RCC 7860 (cell line): ENCODE measurements at places on chromosomes 4 and X.

- peak; percentile 77 for DNase-seq
Measured at GRCh38 chr4:106287353-106287969, 28.5 kb downstream of the TBCK start.

DNA sequence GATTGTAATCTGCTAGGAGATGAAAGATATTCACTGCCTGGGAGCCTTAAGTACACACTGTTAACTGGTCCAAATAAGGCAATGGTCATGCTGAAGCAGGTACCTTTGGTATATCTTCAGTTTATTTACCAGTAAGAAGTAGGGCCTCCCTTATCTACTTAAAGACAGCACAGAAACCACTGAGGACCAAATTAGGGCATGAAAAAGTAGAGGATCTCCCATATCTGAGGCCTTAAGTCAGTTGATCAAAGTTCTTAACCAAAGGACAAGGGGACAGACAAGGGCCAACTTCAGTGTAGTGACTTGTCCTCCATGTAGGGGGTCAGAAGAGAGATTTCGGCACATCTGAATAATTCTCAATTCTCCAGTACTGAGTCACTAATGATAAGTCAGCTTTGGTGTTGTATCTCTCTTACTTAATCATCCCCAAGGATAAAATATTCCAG, 59.1 kb downstream of the AMELX start:
- no peak for DNase-seq

DNA sequence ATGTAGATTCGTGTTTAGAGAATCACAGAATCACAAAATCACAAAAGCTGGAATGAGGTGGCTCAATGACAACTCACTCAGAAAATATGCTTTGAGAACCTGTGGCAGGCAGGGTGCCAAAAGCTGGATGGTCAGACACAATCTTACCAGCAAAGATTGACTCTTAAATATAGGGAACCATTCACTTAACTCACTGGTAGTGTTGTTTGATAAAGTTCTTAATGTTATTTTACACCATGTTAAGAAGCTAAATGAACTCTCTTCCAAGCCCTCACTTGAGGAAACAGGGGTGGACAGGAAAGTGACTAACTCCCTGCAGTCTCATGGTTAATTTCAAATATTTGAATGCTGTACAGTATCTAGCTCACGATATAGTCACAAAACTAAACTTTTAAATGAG, 5.7 kb upstream of the SCOC start:
- DNase-seq, result no peak

DNA sequence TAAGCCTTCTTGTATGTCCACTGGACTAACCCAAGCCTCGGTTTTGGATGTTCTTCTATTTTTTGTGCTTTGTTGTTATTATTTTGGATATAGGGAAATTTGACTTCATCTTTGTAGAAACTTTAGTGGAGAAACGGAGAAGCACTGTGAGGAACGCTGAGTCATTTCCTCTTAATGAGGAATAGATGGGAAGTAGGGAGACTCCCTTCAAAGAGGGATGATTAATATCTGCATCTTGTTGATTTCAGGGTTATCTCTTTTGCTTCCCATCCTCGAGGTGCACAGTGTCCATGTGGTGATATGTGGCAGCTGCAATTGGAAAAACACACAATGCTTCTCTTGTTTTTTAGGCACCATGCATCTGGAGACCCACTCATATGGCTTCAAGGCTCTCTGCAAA, 1147.9 kb downstream of the NLGN4X start:
- DNase-seq, result no peak

GRCh38 chr4:91590260-91590659, 713.5 kb upstream of the GRID2 start:
- DNase-seq, result no peak

GRCh38 chrX:44162964-44163475, 180.5 kb downstream of the EFHC2 start:
- no peak for DNase-seq

GRCh38 chr4:97624204-97624603, 519.1 kb downstream of the STPG2 start:
- DNase-seq, result no peak

- no peak for DNase-seq
Measured at GRCh38 chrX:85375333-85375738, 4.1 kb downstream of the POF1B start.

DNA sequence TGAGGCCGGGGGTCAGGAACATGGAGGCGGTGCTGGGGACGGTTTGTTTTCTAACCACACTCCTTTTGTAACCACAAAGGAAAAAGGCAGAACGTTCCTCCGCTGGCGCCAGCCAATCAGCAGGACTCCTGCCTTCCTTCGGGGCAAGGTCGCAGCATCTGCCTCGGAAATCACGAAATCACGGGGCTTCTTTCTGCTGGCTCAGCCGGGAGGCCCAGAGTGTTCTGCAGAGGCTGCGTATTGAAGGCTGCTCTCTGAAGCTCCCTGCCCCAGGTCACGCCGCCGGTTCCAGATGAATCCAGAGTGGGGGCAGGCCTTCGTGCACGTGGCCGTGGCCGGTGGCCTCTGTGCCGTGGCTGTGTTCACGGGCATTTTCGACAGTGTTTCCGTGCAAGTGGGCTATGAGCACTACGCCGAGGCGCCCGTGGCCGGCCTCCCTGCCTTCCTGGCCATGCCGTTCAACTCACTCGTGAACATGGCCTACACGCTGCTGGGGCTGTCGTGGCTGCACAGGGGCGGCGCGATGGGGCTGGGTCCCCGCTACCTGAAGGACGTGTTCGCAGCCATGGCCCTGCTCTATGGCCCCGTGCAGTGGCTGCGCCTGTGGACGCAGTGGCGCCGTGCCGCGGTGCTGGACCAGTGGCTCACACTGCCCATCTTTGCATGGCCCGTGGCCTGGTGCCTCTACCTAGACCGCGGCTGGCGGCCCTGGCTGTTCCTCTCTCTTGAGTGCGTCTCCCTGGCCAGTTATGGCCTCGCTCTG, 9.4 kb downstream of the TMEM187 start:
- no peak for DNase-seq

DNA sequence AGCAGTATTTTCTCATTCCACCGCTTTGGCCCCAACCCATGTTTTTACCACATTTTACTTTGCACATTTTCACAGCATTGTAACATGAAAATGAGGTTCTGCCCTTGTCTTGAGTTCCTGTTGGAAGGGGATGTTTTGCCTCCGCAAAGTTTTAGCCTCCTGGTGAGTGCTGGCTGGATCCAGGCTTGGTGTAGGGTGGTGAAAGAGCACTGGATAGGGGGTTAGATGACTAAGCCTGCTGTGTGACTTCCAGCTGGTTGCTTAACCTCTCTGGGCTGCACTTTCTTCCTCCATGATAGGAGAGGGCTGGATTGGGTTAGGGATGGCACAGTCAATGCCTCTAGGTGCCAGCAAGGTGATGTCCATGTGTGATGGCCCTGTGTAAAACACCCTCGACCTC, 28.9 kb downstream of the CYTL1 start:
- DNase-seq, result no peak

DNA sequence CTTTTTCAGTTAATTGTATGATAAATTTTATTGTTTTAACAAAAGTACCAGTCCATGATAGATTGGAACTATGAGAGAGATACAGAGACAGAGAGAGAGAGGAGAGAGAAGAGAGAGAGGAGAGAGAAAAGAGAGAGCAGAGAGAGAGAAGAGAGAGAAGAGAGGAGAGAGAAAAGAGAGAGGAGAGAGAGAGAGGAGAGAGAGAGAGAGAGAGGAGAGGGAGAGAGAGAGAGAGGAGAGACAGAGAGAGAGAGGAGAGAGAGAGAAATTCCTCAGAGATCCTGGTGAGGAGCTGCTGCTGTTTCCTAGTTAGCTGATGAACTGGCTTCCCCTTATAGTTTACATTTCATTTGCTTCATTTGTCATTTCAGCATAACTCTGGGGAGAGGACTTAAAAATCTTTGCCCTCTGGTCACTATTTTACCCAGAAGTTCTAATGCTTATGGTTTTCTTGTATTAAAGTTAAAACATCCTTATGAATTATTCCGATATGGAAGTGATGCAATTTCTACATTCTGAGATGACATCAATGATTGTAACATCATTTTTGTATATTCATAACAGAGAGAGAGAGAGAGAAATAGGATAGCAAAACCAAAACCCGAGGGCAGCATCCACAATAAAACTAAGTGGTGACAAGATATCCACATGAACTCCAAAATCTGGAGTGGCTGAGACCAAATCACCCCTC, 10.8 kb downstream of the CTAG1A start:
- DNase-seq, result no peak
